ENCODE measurements at places on chromosomes 3 and 15.

DNA sequence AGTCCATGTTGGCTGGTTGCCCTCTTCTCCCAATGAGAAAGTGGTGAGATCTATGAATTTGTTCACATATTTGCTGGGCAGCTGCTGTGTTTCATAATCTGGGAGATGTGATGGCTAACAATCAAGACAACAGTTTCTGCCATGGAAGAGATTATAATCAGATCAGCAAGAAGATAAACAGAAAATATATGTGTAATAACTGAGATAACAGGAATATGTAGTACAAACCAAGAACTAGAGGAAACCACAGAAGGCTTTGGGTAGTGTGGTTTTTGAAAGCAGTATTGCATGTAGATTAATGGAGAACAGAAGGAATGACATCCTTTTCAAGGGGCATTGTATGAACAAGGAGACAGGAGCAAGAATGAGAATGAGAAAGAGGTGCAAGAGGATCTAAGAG, 12.2 kb upstream of the CSTA start:
- DNase-seq: no peak

DNA sequence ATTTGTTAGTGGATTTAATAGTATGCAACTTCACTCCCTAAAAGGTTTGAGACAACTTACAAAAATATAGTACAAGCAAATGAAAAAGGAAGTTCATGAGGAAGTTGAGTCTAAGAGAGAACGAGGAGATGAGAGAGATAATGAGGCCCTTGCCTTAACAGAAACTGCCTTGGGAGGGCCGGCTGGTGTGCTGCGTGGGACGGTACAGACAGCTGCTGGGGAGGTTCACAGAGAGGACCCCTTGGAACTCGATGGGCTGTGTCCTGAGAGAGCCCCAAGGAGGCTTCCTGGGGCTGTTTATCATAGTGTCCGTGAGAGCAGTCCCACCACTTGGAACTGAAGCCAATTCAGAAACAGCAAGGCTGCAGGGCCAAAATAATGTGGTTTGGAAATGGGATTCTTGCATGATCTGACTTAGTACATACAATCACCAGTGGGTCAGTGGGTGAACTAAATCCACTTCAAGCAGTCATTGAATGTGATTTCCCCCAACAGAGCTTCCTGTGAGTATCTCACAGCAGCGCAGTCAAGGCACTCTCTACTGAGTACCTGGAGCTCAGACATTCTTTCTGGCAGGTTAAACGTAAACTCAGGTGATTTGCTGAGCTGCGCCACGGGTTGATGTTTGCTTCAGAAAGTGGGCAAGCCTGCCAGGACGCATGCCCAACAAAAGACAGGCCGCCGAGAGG, 90.8 kb downstream of the CRTC3 start:
- no peak for DNase-seq

- DNase-seq: no peak
These were observed 603 bp downstream of the SCAPER start for GRCh38 chr15:76904461-76905012.

DNA sequence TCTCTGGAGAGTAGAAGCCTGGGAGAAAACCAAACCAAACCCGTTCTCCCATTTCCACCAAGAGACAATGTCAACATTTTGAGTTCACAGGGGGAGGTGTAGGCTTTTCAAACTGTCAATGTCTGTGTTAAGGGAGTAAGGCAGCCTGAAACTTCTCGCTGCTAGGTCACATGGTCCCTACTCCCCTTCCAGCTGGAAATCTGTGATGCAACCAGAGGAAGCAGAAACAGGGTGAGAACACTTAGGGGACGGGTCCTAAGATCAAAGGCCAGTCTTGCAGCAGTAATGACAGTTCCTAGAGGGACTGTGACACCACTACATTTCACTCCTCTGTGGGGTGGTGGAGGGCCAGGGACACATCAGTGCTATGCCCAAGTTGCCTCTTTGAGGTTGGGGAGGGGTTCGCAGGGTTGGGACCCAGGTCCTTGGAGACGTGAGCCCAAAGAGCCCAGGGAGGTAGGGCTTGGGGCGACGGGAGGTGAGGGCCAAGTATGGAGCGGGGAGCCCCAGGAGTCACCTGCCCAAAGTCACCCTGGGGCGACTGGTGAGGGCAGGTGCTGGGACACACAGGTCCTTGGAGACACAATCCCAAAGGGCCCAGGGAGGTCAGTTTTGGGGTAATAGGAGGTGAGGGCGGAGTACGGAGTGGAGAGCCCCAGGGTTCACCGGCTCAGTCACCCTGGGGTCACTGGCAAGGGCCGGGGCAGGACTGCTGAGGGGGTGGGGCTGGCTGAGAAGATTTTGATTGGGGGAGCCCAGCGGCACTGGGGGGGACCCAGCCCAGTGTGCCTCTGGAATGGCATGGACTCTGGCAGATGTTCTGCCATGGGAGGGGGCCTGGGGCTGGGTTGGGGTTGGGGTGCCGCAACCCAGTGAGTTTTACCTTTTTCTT, 582 bp downstream of the GOLGA6L2 start:
- no peak for DNase-seq

GRCh38 chr3:16462679-16463078, 50.8 kb downstream of the RFTN1 start:
- DNase-seq: no peak

DNA sequence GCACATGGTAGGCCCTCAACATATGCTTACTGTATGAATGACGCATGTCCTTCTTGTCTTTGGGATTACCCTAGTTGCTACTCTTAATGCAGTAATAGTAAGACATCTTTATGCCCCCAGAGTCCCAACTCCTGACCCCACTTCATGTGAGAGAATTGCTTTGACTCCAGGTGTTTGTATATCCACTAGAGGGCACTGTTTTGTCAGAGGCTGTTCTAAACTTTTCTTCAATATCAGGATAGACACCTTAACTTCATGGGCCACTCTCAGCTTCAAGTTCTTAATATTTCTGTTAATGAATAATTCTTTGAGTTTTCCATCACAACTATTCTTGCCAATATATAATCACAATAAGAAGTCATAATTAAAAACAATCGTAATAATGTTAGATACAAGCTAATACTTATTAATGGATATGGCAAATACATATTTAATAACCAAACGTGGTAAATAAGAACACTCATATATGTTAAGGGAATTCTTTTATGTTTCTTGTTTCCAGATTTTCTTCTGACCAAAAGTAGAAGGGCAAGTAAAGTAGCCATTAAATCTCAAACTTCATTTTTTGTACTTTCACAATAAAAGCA, 337.2 kb upstream of the DNAJC19 start:
- no peak for DNase-seq

DNA sequence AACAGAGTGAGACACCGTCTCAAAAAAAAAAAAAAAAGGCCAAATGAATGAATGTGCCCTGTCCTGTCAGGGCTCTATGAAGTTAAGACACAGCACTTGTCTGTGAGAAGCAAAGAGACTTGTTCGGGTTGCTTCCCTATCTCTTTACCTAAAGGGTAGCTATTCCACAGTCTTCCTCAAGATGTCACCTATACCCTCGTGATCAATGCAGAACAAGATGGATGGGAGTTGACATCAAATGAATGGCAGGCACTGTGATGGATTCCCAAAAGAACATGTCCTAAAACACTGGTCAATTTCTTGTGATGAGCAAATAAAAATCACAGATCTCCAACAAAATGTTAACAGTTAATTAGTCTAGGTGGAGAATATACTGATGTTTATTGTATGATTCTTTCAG, 9.5 kb downstream of the TADA3 start:
- no peak for DNase-seq

GRCh38 chr15:67146234-67146633, 80.8 kb downstream of the SMAD3 start:
- DNase-seq: no peak

DNA sequence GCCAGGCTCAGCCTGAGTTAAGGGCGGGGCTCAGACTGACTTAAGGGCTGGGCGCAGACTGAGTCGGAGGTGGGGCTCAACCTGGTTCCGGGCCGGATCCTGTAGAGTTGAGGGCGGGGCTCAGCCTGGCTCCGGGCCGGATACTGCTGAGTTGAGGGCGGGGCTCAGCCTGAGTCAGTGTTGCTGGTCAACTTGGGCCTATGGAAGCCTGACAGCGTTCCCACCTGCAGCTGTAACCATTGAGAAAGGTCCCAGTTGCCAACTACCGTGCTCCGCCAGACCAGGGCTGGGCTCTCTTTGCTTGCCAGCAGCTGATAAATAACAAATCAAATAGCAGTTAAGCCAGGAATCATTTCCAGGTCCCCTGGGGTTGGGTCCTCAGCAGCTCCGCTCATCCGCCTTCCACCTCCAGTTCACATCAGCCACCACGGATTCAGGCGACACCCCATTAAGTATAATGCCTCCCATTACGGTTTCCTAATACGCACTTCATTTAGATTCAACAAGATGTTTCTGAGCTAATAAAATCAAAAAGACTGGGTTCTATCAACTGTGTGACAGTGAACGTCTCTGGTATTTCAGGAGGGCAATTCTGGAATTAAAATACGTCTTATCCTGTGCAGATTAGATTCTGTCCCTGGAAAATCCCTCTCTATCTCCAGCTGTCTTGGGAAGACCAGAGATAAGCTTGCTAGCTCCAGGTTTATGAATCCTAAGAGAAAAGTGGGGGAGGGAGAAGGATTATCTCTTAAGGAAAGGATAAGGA, 7.3 kb downstream of the GRIP2 start:
- no peak for DNase-seq

- no peak for DNase-seq
These were observed 102.0 kb upstream of the PLXNA1 start for GRCh38 chr3:126880901-126881300.

DNA sequence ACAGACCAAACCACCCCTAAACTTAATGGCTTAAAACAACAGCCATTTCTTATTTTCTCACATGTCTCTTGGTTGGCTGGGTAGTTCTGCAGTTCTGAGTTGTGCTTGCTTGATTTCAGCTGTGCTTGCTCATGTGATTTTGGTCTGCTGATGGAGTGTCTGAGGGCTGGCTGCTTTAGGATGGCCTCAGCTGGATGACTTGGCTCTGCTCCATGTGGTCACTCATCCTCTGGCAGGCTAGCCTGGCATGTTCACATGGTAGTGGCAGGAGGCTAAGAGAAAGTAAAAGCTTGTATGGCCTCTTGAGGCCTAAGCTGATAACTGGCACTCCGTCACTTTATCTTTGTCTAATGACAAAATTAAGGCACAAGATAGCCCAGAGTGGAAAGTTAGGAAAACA, 4.1 kb downstream of the SV2B start:
- no peak for DNase-seq

DNA sequence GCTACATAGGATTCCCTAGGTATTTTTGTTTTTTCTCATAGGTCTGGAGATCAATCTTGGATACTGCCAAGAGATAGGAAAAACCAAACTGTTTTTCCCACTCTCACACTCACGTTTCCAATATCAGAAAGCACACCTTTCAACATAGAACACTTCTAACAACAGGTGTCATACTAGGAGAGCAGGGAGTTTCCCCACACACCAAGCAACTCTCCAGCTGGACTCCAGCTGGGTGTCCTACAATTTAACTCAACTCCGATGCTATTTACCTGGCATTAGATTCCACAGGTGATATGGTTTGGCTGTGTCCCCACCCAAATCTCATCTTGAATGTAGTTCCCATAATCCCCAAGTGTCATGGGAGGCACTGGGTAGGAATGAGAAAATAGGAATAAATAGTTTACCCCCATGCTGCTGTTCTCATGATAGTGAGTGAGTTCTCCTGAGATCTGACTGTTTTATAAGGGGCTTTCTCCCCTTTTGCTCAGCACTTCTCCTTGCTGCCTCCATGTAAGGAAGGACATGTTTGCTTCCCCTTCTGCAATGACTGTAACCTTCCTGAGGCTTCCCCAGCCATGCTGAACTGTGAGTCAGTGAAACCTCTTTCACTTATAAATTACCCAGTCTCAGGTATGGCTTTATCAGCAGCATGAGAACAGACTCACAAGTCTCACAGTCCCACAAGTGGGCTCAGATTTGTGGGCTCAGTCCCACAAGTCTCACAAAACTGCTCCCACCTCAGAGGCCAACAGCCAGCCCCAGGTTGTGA, 354.5 kb upstream of the THBS1 start:
- DNase-seq: no peak
